ENCODE measurements at places on chromosomes 5 and 9.

DNA sequence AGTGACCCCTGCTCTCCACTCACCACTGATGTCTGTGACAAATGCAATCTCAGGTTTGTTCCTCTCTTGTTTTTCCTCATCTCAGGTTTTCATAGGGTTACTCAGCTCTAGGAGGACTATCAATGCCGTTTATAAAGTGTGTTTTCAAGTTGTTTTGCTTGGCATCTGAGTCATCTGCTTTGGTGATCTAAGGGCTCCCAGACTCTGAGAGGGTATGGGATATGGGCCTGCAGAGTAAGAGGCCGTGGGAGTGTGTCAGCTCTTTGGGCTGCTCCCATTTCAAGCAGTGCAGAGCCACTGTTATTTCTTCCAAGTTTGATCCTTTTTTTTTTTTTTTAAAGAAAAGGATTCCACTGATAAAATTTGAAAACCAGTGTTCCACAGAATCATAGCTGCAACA lies 46.3 kb downstream of the NNT start:
- peak; percentile 25 for DNase-seq

- peak; percentile 62 for DNase-seq
Observed at GRCh38 chr5:33423018-33423630, 17.6 kb upstream of the TARS1 start.

- DNase-seq: no peak
Observed at GRCh38 chr5:8247049-8247899, 378.3 kb downstream of the MTRR start.

DNA sequence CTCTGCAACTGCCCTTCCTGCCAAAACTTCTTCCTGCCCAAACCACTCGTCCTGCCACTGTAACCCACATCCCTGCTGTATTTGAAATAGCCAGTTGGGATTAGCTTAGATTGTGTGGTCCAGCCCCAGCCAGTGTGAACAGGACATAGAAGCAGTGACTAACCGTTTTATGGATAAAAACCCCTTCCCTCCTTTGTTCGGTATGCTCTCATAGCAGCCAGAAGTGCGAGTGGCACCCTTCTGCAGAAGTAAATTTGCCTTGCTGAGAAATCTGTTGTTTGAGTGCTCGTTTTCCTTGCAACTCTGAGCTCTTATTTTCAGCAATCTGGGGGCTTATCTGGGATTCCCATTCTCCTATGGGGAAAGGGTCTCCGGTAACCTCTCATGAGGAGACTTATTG lies 470.0 kb downstream of the PRDM9 start:
- DNase-seq: no peak

- DNase-seq: no peak
Observed at GRCh38 chr9:3525096-3525835, 535 bp downstream of the RFX3 start.

DNA sequence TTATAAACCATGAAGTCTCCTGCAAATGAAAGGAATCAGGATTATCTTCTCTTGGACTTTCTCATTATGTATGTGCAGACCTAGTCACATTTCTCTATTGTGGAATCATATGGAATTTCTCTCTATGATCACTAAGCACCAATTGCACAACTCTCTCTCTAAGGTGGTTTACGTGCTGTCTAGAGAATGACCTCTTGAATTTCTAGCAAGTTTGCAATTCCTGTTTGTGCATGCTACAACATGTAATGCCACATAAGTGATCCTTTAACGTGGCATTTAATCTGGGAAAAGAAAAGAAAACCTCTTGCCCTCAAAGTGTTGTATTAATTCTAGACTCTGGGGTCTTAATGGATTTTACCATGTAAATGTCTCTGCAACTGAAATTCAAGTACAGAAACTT lies 5.0 kb upstream of the PPP2R2B start:
- no peak for DNase-seq

DNA sequence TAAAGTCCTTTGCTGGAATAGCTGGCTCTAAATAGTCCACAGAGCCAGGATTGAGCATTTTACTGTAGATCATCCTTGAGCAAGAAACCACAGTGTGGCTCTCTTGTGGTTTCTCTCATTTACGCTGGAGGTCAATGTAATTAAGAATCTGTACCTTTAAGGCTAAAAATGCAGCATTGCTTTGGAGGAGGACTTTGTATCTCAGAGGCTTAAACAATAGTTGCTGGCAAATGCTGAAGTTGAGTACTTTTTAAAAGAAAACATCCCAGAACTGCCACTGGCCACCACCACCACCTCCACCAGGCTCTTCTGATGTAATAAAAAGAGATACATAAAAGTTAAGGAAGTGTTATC lies 177.3 kb upstream of the ADAMTSL1 start:
- no peak for DNase-seq

- peak; percentile 69 for DNase-seq
Observed at GRCh38 chr9:107732781-107733522, 243.4 kb upstream of the KLF4 start.

DNA sequence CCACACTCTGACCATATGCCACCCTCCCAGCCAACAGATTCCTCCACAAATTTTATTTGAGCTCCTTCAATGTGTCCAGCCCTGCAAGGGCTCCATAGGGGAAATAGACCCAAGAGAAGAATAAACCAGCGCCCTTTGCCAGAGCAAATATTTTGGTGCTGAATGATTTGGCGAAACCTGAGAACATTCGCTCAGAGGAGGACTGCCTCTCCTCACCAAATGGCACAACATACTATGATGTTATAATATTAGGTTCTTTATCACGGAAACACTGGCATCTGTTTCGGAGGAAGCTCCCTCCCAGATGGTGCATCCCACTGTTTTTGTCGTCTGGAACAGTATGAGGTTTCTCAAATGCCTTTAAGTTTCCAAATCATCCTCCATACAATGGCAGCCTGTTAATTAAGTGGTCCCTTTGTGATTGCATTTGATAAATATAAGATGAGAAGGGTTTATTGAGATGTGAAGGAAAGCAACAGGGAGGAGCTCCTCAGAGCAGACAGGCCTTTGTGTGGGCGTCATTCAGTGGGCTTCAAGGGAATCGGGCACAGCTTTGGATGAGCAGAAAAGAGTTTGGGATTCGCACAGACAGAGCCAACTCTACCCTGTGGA lies 139.1 kb upstream of the ADRA1B start:
- no peak for DNase-seq

- DNase-seq: no peak
Observed at GRCh38 chr5:165616490-165617405, 2111.3 kb downstream of the MAT2B start.

DNA sequence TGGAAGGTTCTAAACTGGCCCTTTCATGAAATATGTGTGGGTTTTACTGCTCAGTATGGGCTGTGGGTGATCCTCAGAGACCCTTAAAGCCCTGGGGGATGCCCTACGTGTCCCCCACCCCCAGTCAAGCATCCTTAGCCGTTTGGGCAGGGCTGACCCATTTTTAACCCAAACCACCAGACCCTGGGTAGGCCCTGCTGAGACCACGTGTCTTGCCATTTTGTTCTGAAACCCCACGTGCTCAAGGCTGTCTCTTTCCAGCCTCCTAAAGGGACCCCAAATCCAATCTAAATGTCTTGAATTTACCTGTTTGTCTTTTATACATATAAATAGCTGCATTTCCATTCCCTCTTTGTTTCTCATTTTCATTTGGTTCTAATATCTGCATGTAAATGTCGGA lies 94.9 kb downstream of the PAX5 start:
- DNase-seq: no peak

DNA sequence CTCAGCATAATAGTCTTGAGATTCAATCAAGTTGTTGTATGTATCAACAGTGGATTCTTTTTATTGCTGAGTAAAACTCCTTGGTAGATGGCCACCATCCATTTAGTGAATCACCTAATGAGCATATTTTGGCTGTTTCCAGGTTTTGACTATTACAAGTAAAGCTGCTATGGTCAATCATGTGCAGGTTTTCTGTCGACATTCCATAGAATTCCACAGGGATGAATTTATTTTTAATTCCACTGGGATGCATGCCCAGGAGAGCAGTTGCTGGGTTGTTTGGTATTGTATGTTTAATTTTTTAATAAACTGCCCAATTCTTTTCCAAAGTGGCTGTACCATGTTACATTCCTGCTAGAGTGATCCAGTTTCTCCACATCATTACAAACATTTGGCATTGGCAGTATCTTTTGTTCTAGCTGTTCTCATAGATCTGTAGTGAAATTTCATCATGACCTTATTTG lies 10.5 kb upstream of the S1PR3 start:
- peak; percentile 92 for DNase-seq

GRCh38 chr5:26192486-26192885 lies 845.9 kb downstream of the CDH9 start:
- DNase-seq: no peak

- DNase-seq: peak; percentile 5
Observed at GRCh38 chr9:8241201-8241600, 441.6 kb upstream of the DMAC1 start.
